A172 (cell line): ENCODE measurements at places on chromosomes 12 and 14. TPM values are rescaled to one million over a fixed set of nuclear protein-coding genes. Genes with fewer than 3 reads are reported as not detected.

Gene KRT85
- total RNA-seq: 0.05 TPM in 1 of 2 replicates, not detected in the other

- no peak for DNase-seq
Observed at GRCh38 chr14:71590131-71590530, 342.1 kb upstream of the RGS6 start.

GRCh38 chr12:79949098-79949497, 14.2 kb upstream of the PPP1R12A start:
- DNase-seq: no peak

DNA sequence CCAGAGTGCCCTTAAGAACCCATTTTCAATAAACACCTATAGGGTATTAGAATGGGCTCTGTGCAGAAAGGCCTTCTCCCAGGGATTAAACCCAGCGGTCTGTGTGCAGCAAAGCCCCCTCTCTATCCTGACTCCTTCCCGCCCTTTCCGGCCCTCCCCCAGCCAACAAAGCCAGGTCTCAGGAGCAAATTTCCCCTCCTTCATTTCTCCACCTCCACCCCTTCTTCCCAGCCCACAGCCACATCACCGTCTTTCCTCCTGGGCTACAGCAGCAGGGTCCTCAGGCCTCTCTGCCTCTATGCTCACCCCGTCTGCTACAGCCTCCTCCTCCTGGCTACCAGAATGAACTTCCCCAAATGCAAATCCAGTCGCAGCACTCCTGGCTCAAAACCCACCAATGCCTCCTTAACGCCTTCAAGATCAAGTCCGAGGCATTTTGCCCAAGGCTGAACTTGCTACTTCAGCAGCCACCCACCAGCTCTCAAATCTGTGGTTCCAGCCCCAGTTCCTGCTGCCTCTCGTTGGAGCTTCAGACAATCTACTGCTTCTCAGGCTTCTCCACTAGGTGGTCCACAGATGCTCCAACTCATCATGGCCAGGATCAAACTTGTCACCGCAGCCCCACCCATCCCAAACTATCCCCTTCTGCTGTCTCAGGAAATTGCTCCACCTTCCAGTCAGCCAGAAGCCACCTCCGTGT, 134.8 kb downstream of the BCL11B start:
- no peak for DNase-seq
